ENCODE measurements at places on chromosomes 5 and 9. TPM values are rescaled to one million over a fixed set of nuclear protein-coding genes. Genes with fewer than 3 reads are reported as not detected.

The TAF11L10 gene
- total RNA-seq: not detected

GRCh38 chr5:136198453-136198852 lies 5.5 kb upstream of the SMIM32 start:
- no peaks in the 10 kb centered on the region for H3K27me3 ChIP-seq
- DNase-seq: no peak

GRCh38 chr5:10595672-10596309 lies 31.9 kb downstream of the ANKRD33B start:
- peak overlapping the region; percentile 78 for H3K27ac ChIP-seq
- DNase-seq: peak; percentile 99
- peaks cover 53% of the 10 kb centered on the region for H3K4me1 ChIP-seq
- H3K36me3 ChIP-seq: no peaks in the 10 kb centered on the region
- H3K4me3 ChIP-seq: peak overlapping the region; percentile 7
- H3K27me3 ChIP-seq: no peaks in the 10 kb centered on the region

DNA sequence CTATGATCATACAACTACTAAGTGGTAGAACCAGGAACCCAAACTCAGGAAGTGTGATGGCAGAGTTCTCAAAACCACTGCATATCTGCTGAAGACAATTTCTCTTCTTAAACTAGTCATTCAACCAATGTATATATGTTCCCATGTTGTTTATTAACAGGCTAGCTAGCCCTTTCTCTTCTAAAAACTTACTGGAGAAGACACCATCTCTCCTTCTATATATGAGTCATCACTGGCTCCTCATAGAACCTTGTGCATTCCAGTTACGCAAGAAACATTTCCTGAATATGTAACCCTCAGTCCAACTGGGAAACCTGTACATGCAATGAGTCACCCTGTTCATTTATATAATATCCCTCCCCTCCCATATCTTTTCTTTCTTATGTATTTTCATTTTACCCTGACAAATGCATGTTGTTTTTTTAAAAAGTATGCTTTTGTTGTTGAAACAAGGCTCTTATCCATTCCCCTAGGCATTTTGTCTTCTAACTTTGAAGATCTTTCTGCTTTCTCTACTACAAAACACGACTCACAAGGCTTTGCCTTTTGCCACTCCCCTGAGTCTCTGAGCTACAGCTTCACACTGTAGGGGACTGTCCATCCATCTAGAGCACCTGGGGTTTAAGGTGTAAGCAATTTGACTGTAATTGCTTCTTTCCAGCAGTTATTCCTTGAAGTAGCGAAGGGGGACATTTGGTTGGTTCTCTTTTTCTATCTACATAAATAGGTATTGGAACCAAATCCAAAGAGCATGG lies 119.5 kb downstream of the ANXA1 start:
- 0 out of 2 replicates have a peak, but pooled peaks cover under 1% of the 10 kb centered on the region for H3K27me3 ChIP-seq
- DNase-seq: peak; percentile 77
- H3K4me3 ChIP-seq: no peak overlapping the region
- no peaks in the 10 kb centered on the region for H3K36me3 ChIP-seq
- H3K27ac ChIP-seq: no peak overlapping the region

All from PC-3 (cell line).